ENCODE measurements at places on chromosomes 2 and 18.
A peak's percentile ranks its signal among the peaks of the same experiment; 100 is the strongest.

- DNase-seq, result no peak
Measured at GRCh38 chr2:238255151-238255551, 15.3 kb upstream of the HES6 start.

- DNase-seq, result no peak
Measured at GRCh38 chr2:171723716-171724683, 36.7 kb downstream of the DYNC1I2 start.

GRCh38 chr2:25797620-25798488 is 80.4 kb downstream of the ASXL2 start:
- no peak for DNase-seq

- DNase-seq, result no peak
Measured at GRCh38 chr2:227853765-227854271, 17.6 kb upstream of the DAW1 start.

DNA sequence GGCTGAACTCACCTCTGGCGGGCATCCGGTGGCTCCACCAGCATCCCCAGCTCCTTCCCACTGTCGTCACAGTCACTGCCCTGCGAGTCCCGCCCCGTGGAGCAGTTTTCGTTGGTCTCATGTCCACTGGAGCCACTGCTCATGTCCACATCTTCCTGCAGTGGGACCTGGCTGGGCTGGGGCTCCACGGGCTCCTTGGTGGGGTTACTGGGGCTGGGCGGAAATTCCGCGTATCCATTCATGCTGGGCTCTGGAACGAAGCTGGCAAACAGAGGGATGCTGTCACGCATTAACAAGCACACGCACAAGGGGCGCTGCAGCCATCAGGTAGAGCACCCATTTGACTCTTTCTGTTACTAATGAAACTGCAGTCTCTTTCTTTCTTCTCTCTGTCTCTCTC is 10.7 kb downstream of the PER2 start:
- DNase-seq, result no peak

- DNase-seq, result peak; percentile 29
Measured at GRCh38 chr18:50297621-50298442, 10.3 kb upstream of the CXXC1 start.

GRCh38 chr2:170276925-170277629 is 99.1 kb downstream of the MYO3B start:
- DNase-seq, result no peak

DNA sequence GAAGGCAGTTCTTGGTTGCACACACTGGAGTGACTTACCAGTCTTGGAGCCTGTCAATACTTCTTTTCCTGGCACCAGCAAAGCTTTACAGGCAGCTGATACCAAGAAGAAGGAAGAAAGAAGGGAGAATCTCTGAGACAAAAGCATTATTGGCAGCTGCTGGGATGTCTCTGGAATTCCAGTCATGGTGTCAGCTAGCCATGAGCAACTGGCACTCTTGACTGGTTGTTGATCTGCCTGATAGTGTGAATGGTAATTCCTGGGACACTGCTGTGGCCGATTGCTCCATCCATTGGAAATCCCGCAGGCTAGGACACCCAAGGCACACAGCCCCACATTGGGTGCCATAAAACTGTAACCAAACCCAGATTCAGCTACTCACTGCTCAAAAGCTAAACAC is 17.8 kb upstream of the SPAG16 start:
- DNase-seq, result no peak

DNA sequence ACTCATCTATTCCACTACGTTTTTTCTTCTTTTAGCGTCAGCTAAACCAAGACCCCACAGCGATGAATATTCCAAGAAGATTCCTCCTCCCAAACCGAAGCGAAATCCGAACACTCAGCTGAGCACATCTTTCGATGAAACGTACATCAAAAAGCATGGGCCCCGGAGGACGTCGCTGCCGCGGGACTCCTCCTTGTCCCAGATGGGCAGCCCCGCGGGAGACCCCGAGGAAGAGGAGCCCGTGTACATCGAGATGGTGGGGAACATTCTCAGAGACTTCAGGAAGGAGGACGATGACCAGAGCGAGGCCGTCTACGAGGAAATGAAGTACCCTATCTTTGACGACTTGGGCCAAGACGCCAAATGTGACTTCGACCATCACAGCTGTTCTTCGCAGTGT is 182.4 kb downstream of the NYAP2 start:
- DNase-seq, result no peak

GRCh38 chr18:13500869-13501542 is 225.4 kb downstream of the FAM210A start:
- DNase-seq, result peak; percentile 42

DNA sequence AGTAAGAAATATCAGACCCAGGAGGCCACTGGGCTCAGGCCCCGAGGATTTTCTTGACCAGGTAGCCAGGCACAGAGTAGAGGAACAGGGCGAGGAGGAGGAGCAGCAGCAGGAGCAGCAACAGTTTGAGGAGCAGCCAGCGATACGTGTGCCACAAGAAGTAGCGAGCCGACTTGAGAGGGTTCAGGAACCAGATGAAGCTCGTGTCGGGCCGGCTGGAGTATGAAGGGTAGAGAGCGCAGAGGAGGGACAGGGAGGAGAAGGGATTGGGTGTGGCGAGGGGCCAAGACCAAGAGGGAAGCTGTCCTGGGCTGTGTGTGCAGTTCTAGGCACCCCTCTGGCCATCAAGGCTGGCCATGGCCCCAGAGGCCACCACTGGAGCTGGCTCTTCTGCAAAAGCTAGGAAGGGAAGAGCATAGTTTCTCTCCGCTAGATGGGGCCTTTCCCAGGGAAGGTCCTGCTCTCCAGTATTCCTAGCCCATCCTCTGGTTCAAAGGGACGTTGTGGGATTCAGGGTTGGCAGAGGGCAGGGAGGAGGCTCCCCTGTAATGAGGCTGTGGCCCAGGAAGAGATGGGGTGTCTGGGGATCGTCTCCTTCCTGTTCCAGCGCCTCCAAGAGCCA is 17.8 kb downstream of the OTOF start:
- no peak for DNase-seq

DNA sequence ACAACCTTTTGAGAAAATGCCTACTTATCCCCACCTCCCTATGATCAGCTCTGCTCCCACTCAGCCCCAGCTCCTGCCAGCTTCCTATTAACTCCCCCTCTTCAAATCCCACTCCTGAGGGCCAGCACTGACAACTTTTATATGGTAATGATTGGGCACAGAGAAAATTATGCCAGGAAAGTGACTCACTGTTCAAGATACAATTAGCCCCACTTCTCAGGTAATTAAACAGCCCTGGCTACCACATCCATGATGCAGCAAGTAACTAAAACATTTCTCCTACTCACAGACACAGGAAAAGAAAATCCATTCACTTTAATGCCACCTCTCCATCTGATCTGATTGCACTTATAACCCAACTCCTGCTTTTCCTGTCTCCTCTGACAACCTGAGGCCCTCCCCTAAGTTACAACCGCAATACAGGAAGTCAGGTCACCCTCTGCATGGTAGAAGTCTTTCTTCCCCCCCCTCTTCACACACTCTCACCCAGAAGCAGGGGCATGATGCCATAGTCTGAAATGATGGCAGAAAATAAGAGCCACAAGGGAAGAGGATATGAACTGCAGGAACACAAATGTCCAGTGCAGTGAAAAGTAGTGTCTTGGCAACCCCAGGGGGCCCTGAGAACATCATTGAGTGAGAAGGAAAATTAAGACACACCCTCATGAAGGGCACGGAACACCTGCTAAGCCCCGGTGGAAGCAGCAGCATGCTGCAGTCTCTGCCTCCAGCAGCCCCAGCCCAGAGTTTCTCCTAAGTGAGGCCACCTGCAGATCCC is 54.4 kb downstream of the STK39 start:
- no peak for DNase-seq

DNA sequence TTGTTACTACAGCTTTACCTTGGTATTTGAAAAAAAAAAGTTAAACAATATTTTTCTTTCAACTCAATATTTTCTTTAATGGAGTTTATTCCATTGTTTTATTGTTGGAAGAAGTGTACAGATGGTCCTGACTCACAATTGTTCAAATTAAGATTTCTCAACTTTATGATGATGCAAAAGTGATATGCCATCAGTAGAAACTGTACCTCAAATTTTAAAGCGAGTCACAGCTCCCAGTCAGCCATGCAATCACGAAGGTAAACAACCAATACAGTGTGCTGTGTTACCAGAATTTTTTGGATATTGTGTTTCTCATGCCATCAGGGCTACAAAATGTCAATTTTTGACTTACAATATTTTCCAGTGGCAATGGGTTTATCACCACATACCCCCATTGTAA is 54.0 kb upstream of the COL5A2 start:
- no peak for DNase-seq

- DNase-seq, result no peak
Measured at GRCh38 chr2:47057687-47058002, 97.5 kb downstream of the STPG4 start.

DNA sequence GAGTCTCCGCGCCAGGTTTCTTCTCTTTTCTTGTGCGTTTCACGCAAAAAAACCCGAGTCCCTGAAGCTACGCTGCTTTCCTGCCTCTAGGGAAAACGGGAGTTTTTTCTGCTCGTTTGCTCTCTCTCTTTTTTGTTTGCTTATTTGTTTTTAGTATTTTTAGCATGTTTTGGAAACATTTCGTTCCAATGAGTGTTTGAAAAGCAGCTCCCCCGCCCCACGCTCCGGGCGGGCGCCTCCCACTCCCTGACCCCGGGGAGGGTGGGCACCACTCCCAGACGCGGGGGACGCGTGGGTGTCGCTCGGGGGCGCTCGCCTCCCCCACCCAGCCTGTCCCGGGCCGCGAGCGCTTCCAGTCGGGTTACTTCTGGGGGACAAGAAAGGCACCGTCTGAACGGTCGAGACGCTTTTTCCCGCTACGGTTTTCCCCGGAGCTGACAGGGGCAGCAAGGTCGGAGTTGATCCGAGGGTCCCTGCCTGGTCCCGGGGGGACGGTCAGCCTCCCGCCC is 446 bp upstream of the EFHD1 start:
- no peak for DNase-seq

- no peak for DNase-seq
Measured at GRCh38 chr2:134408386-134408785, 154.5 kb downstream of the MGAT5 start.

DNA sequence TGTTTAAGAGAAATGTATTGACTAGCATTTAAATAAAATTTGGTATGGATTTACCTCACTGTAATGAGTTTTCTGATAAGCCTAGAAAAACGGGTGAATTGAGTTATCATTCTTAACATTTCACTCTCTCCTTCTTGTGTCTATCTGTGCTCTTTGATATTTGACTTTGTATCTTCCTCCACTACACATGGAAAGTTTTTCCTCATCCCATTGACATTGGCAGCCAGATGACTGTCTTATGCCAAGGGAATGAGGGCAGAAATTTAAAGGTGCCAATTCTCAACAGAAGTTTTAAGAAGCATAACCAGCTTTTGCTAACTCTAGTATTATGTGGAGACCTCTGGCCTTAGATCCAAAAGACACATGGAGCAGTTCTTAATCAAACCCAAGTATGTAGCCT is 376.6 kb downstream of the DSEL start:
- DNase-seq, result no peak

DNA sequence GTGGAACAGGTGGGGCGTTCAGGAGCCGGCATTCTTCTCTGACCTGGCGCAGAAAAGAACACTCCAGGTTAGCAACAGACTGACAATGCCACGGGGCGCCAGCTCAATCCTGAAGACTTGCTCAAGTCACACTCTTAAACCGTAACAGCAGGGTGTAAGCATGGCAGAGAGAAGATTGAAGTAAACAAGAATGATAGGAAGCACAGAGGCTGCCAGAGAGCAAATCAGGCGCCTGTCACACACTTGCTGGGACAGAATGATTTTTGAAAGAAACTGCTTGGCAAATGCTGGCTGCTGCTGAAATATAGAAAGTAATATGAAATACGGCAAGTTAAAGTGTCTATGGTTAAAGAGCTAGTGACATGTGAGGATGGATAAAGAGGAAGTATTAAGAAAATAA is 80.5 kb downstream of the MEP1B start:
- DNase-seq, result no peak

DNA sequence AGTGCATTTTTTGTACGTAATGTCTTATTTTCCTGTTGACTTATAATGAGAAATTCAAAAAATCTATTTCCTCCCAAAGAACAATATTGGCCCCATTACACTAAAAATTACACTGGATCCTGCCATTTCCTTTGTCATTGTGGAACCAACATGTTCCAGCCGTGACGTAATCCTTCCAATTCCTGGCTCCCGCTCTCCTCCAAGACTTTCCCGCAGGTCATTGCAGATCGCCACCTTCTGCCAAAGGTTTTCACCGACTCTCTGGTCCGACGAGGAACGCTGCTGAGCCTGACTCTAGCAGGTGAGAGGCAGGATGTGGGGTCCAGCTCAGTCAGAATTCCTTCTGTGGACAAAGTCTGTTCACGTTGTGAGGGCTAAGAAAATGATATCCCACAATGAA is 38.0 kb downstream of the PTGR3 start:
- DNase-seq, result no peak

GRCh38 chr2:226969417-226970080 is 133.7 kb downstream of the RHBDD1 start:
- no peak for DNase-seq

GRCh38 chr2:58146707-58147106 is 94.4 kb downstream of the FANCL start:
- DNase-seq, result no peak

DNA sequence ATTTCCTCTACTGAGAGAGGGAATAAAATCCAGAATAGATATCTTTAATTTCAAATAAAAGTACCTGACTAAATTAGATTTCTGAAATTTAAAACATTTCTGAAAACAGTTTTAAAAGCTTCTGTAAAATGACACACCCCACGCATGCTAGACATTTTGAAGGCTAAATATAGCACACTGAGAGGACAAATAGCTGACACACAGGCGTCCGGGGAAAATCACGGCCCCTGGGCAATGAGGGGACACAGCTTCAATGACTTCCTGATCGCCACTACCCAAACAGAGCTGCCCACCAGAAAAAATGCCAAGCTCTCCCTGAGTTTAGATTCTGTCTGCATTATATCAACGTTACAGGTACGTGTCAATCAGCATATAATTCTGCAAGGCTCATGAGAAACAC is 10.9 kb downstream of the TBC1D8 start:
- no peak for DNase-seq

DNA sequence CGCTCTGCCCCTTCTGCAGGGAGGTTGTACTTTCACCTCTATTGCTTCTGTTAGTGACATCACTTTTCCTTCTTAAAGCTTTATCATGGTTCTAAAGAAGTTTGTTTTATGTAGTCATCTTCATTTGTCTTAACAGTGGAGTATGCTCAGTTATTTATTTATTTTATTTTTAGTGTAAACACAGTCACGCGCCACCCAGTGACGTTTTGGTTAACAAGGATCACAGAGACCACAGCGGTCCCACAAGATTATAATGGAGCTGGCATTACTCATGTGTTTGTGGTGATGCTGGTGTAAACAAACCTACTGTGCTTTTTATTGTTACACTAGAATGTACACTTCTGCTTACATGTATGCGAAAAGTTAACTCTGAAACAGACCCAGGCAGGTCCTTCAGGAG is 89.9 kb downstream of the SOX11 start:
- DNase-seq, result no peak

GRCh38 chr18:11897781-11898180 is 10.3 kb downstream of the MPPE1 start:
- no peak for DNase-seq

- DNase-seq, result no peak
Measured at GRCh38 chr2:191234376-191234775, 10.8 kb upstream of the MYO1B start.
